Stimulated activated CD4-positive, alpha-beta T cell treated with anti-CD3 and anti-CD28 coated beads, Interleukin-4, amount 100 ng/mL, for 24 hours (primary cell): ENCODE measurements at places on chromosomes 4 and X.

DNA sequence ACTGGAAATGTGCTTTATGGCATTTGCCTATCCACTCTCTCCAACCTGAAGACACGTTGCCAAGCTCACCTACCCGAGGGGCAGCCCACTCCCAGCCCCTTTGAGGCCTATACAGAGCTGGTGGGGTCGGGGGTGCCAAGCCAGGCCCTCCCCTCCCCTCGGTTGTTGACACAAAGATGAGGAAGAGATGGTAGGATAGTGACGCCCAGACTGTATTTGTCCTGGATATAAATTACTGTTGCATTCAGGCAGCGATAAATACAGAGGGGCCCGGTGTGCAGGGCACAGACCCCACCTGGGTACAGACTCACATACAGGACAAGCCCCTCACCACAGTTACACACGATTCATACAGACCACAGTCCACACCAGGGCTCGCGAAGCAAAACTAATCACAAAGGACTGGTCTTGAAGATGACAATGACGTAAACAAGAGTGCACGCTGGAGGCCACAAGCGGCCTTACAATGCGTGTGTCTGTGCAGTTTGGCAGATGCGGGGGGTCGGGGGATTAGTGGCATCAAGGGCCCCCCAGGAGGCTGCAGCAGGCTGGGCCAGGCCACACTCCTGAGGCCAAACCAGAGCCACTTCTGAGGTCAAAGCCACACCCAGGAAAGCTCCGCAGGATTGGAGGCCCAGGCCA, 14.6 kb downstream of the DGKQ start:
- no peak for DNase-seq

DNA sequence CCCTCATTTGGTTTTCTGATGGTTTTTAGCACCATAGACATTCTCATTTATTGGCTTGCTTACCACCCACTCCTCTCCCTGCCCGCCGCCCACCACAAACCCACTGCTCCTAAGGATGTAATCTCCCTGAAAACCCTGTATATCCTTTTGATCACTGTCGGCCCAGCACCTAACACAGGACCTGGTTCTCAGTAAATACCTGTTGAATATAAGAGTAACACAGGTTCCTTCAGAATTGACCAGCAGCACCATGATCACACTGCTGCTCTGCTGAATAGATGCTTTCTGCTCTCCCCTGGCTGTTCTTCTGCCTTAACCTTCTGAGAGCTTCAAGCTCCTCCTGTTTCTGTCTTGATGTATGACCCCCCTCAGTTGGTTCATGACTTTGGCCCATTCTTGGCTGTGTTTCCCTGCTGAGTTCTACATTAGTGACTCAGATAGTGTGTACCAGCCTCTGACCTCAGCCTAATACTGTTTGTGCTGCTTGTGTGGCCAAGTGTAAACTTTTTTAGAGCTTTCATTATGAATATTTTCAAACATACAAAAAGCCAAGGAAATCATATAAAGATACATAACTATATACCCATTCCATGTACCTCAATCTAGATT, 265.3 kb downstream of the FRMPD4 start:
- no peak for DNase-seq

DNA sequence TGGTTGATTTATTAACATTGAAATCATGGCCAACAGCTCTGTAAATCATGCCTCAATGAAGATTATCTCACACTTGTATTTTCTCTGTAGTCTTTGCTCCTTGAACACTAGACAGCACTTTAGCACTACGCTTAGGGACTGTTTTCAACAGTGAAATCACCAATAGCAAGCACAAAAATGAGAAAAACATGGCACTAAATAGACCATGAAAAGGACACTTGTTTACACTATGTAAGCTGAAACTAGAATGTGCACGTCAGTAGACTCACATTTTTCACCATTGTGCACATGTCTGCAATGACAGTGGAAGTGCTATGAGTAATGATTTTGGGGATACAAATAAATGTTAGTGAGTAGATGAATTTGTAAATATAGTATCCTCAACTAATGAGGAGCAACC, 3.1 kb downstream of the BMP2K start:
- DNase-seq = no peak

DNA sequence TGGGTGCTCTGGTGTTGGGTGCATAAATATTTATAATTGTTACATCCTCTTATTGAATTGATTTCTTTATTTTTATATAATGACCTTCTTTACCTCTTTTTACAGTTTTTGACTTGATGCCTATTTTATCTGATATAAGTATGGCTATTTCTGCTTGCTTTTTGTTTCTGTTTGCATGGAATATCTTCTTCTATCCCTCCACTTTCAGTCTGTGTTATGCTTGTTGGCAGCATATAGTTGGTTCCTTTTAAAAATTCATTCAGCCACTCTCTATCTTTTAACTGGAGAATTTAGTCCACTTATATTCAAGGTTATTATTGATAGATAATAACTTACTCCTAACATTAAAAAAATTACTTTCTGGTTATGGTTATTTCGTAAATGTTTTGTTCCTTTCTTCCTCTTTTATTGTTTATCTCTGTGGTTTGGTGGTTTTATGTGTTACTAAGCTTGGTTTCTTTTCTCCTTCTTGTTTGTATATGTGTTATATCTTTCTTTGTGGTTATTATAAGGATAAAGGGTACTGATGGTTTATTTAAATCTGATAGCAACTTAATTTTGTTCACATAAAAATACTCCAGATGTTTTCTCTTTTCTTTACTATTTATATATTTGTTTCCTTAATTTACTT, 69.5 kb downstream of the IL15 start:
- no peak for DNase-seq

DNA sequence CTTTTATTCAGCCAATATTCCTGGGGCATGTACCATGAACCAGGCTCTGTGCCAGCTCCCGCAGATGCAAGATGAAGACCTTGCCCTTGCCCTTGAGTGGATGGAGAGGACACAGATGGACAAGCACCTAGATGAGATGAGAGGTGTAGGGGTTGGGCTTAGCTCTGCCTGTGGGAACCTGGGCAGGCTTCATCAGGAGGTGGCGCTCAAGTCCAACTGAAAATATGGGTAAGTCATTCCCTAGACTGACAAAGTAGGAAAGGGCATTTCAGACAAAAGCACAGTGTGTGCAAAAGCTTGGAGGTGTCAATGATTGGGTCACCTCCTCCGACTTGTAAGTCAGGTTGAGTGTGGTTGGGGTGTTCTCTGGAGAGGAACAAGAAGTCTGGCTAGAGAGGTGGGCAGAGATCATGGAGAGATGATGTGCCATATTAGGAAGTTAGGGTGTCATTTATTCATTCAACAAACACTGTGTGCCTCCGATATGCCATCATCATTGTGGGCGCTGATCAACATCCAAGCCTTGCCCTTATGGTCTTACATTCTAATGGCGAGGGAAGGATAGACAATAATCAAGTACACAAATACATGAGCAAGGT, 64.6 kb downstream of the ANAPC4 start:
- DNase-seq = no peak

DNA sequence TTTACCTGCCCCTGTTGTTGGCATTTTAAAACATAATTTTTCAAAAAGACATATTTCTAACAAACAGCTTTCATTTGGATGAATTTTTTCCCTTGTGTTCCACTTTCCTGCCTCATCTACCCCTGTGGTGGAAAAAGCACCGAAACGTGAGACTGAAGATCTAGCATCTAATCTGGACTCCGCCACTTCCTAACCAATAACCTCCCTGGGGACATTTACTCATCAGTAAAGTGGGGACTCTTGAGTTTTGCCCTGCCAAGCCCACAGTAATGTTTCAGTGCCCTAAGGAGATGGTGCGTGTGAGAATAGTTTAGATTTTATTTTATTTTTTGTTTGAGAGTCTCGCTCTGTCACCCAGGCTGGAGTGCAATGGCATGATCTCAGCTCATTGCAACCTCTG, 56.7 kb downstream of the ADGRG2 start:
- no peak for DNase-seq

GRCh38 chr4:188295899-188296298, 156.7 kb downstream of the TRIML1 start:
- DNase-seq = no peak

DNA sequence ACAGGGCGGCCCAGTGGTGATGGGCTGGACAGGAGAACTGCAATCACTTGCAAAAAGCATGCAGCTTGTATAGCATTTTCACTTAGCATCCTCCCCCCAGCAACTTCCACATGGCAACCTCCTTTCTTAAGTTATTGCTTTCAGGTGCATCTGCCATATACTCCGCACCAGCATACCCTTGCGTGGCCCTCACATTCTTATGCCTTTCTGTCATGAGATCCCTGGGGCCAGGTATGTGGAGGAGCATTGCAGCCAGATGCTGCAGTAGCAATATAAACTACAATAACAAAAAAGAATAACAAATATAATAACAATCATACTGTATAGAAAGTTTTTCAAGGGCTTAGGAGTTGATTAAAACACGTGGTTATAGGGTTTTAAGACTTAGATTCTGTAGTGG, 26.3 kb upstream of the NUDT6 start:
- no peak for DNase-seq

DNA sequence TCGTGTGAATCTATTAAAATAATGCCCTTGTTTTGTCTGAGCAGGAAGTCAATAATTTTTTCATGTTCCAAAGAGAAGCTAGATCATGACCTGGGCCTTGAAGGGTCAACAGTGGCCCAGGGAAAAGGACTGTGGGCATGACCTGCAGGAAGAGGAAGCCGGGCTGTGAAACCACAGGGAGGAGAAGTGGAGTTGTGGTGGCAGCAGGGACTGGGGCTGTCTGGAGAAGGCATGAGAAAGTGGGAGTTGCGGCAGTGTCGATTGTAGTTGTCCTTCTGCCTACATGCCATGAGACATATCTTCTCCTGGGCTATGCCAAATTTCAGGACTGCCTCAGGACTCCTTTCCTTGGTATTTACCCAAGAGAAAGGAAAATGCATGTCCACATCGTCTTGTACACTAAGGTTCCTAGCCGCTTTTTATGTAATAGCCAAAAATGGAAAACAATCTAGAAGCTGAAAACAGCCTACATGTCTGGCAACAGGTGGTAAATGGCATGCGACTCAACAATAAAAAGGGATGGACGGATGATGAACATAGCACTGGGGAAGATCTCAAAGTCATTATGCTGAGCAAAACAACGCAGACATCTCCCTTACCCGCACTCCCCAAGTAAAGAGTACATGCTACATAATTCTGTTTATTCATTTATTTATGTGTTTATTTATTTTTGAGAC, 13.6 kb upstream of the PTTG2 start:
- DNase-seq = no peak

GRCh38 chr4:106032851-106033286, 137.6 kb downstream of the NPNT start:
- no peak for DNase-seq

DNA sequence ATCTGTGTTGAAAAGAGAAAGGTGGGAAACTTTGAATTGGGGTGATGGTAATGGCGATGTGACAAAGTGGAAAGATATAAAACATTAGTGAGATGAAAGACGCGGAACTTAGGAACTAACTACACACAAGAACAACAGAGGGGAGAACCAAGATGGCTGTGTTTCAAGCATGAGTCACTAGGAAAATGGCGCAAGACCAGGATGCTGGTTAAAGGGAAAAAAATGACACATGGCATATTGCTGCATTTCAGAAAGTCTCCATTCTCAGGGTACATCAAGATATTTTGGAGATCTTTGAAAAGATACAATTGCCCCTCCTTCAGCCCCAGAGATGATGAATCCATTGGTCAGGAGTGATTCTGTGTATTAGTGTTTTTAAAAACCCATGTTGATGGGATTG, 164.4 kb downstream of the FBXO8 start:
- no peak for DNase-seq

- DNase-seq = no peak
Measured at GRCh38 chrX:132063862-132064261, 40.8 kb downstream of the STK26 start.

DNA sequence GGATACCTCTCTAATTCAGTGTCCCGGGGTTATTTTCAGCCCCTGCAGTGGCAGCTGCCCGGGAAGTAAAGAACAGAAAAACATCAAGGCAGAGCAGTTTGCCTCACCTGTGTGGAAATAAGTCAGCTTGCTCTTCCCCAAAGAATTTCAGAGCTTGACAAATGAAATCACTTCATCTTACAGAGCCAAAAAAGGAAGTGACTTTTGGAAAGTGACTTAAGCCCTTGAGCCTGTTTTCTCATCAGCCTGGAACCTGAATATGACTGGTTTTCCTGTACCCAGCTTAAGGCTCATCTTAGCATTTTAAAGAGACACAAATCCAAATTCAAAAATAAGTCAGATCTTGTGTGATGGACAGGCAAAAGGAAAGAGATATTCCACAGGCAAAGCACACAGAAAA, 211.6 kb downstream of the RCHY1 start:
- DNase-seq = no peak

- no peak for DNase-seq
Measured at GRCh38 chr4:81482326-81482725, 10.6 kb upstream of the RASGEF1B start.

- DNase-seq = no peak
Measured at GRCh38 chrX:36414056-36414455, 494.5 kb downstream of the CFAP47 start.

- DNase-seq = no peak
Measured at GRCh38 chrX:70422851-70423341, at the start of gene GDPD2. TSS of gene GDPD2 (plus strand) at chrX:70423314. CDS start at chrX:70424985, 1,671 bp downstream.
